ENCODE measurements at places on chromosomes 6 and 20. TPM values are rescaled to one million over a fixed set of nuclear protein-coding genes. Genes with fewer than 3 reads are reported as not detected.

- no peak for DNase-seq
Observed at GRCh38 chr20:61957961-61958715, 107.5 kb downstream of the TAF4 start.

SIRPB1 gene
- 0.35 TPM for total RNA-seq

HMGCLL1 gene
- total RNA-seq = 2.0 TPM

DNA sequence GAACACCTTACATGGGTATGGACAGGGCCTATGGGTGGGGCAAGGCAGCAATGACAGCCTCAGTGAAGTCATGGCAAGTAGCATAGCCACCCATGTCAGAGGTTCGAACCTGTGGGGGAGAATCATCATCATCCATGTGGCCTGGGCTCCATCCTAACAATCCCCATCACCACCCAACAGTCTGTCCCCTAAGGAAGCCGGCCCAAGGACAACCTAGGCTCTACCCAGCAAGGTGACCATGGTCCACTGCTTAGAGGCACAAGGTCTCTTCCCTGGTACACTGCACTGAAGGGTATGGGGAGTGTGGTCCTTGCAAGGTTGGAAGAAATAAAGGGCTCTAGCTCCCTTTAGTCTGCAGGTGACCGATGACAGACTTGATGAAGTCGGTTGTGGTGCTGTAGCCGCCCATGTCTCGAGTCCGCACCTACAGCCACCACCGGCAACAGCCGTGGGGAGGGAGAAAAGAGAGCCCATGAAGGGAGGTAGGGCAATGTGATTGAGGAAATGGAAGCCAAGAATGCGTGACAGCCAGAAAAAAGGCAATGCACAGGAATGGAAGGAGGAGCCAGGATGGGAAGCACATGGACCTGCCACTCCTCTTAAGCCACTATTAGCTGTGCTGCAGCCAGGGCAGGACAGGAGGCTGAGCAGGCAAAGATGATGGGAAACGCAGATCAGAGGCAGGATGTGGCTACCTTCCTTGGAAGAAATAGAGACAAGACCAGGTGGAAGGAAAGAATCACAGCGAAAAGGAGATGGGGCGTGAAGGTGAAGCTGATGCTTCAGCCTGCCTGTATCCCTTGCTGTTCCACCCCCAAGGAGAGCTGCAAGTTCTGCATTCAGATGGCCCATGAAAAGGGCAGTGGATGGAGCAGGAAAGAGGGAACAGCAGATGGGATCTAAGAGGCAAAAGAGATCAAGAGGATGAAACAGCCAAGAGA, 5.3 kb downstream of the IDH3B start:
- DNase-seq = no peak

RAMACL gene
- 1.3 TPM for total RNA-seq

DNA sequence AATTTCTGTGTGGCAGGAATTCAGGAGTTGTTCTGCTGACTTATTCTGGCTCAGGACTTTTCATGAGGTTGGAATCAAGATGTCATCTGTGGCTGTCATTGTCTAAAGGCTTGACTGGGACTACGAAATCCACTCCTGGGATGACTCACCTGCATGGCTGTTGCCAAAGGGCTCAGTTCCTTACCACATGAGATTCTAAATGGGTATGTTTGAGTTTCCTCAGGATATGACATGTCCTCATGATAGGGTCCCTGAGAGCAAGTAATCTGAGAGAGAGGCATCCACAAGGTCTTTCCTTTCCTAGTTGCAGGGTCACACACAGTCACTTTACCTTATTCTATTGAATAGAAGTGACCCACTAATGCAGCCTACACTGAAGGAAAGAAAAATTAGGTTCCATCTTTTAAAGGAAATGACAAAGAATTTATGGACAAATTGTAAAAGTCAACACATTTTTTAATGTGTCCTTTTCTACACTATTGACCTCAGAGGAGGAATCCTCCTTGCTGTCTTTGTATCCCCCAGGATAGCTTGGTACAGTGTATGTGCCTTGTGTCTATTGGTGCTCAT, 1025.0 kb upstream of the GJE1 start:
- no peak for DNase-seq

GRCh38 chr6:3867641-3868502, 18.7 kb downstream of the FAM50B start:
- DNase-seq = no peak

RAB32 gene
- 5.3 TPM for total RNA-seq

SLC17A2 gene
- not detected for total RNA-seq

RIPOR3 gene
- 8.1 TPM for total RNA-seq
